ENCODE measurements at places on chromosomes 6 and 20.

GRCh38 chr6:148053796-148054195 is 288.8 kb upstream of the SASH1 start:
- DNase-seq = no peak

DNA sequence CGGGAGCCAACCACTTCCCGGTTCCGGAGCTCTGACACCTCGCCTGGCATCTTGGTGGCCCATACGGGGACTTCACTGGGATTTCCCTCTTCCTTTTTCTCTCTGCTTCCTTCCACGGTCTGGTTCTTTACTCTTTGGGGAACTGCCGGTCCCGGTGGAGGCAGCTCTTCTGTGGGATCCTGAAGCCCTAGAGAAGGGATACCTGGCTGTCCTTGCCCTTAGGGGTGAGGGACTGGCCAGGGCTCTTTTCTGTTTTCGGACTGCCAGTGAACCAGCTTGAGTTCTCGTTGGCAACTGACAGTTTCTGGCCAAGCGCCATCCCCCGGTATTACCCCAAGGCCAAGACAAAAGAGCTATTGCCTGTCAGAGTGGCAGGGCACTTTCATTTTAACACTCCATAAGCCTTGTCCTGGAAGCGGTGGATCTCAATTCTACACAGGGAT is 880 bp upstream of the CPXM1 start:
- no peak for DNase-seq

GRCh38 chr6:39403304-39403703 is 80.8 kb upstream of the KCNK16 start:
- no peak for DNase-seq

DNA sequence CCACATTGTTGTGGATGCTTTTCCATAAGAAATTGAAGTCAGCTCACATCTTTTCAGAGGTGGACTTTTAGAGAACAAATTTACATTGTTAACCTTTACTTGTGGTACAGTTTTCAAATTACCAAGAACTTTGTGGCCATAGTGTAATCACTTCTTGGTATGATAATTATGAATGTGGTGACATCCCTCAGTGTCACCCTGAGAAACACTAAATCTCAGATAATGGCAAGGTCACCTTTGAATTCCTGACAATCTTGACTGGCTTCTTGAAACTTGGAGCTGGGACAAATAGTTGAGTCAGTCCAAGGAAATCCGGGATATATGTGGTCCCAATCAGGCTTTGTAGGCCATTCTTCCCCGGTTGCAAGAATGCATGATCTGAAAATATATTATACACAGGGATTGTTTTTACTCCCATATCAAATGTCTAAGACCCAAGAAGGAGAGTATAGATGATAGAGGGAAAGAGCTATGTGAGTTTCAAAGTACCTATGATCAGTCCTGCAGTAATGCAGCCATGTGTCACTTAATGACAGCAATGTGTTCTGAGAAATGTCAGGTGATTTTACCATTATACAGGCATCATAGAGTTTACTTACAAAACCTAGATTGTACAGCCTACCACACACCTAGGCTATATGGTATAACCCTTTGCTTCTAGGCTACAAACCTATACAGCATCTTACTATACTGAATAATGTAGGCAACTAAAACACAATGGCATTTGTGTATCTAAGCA is 120.8 kb upstream of the MTHFD1L start:
- no peak for DNase-seq

DNA sequence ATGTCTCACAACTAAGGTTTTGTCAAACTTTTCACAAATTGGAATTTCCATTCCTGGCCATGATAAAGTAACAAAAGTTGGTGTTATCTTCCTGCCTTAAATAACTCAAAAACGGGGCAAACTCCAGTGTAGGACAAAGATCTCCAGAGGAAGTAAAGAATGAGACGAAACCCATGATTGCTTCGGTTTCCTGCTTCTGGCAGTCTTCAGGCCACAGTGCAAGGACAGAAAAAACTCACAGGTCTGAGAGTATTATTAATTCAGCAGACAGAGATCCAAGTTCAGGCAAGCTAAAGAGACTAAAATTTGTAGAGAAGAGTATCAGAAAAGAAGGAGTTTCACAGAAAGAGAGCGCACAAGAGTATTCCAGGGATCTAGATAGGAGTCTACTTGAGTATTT is 64.8 kb upstream of the RCAN2 start:
- DNase-seq = no peak

- no peak for DNase-seq
These were observed 59.2 kb downstream of the TRAM2 start for GRCh38 chr6:52517502-52518278.

All from GM18507 (cell line).